ENCODE measurements at places on chromosomes 6 and 20.

GRCh38 chr20:23225407-23226060 is 125.1 kb upstream of the NXT1 start:
- no peak for DNase-seq

DNA sequence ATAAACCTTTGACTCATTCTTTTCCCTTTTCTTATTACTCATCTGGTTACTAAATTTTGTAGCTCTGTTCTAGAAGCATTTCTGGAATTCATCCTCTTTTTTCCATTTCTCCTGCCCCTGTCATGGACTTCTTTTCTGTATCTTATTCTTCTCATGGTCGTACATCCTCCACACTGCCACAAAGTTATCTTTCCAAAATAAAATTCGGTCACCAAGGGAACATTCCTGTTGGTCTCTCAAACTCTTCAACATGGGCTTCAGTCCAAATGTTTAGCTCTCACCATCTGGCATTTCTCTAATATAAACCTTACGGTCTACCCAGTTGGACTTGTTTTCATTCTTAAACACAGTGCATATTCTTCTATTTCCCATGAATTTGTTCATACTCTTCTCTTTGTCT is 428.8 kb upstream of the ID4 start:
- no peak for DNase-seq

DNA sequence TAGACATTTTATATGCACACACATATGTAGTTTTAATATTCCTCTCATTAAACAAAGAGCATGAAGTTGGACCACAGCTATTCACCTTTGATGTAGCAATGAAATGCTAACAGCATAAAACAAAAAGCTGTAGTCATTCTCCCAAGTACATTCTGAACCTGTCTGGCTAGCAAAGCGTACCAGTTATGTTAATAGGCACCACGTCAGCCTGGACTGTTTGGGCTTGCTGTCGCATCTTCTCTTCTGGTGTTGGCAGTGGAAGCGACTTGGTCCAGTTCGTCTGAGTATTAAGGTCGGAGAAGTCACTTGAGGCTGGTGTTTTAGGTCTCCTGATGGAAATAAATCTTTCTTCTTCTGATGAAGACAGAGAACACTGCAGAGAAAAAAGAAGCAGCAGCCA is 42.8 kb downstream of the HEBP2 start:
- DNase-seq, result no peak

DNA sequence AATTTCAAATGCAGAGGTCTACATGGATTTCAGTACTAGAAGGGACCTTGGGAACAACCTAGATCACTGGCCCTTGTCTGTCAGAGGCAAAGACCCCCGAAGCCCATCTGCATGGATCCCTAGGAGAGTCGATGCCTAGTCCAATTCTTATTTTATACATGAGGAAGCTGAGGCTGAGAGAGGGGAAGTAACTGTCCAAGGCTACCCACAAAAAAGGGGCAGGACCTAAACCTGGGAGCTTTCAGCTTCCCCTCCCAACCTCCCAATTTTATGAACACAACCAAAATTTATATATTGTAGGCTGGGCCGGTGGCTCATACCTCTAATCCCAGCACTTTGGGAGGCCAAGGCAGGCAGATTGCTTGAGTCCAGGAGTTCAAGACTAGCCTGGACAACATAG is 73.2 kb downstream of the TRERF1 start:
- no peak for DNase-seq

DNA sequence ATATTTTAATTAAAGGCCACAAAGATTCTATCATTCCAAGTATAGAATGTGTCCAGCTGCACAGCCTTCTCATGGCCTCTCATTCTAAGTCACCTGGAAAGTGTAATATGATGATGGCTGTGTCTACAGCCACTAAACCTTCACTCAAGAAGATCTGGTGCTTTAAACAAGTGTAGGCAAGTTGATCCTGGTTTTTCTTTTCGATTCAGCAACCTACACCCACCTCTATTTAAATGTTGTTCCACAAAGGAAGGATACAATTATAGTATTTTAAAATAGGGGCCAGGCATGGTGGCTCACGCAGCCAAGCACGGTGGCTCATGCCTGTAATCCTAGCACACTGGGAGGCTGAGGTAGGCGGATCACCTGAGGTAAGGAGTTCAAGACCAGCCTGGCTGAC is 25.5 kb upstream of the DST start:
- no peak for DNase-seq

- no peak for DNase-seq
Measured at GRCh38 chr6:28982476-28983266, 22.4 kb downstream of the ZNF311 start.

- DNase-seq, result no peak
Measured at GRCh38 chr20:54113566-54113965, 43.2 kb upstream of the BCAS1 start.
